Neuronal stem cell (in vitro differentiated cells): ENCODE measurements at places on chromosomes 1 and 21.

DNA sequence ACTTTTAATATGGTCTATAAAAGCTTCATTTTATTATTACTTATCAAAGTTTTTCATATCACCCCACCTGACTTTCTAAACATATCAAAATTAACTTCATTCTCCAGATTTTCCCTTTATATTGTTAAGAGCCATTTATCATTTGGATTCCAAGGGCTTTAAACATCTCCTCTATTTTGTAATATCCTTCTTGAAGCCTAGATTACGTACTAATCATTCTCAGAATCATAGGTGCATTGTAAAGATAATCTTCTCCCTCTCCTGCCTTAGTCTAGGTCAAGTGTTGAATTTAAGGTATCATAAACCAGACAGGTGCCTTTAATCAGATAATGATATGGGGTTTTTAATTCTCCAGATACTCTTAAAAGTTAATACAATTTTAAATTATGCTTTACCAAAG, 128.3 kb downstream of the LRRC40 start:
- DNase-seq, result no peak

GRCh38 chr1:10745886-10746455, 50.5 kb downstream of the CASZ1 start:
- no peak for DNase-seq

DNA sequence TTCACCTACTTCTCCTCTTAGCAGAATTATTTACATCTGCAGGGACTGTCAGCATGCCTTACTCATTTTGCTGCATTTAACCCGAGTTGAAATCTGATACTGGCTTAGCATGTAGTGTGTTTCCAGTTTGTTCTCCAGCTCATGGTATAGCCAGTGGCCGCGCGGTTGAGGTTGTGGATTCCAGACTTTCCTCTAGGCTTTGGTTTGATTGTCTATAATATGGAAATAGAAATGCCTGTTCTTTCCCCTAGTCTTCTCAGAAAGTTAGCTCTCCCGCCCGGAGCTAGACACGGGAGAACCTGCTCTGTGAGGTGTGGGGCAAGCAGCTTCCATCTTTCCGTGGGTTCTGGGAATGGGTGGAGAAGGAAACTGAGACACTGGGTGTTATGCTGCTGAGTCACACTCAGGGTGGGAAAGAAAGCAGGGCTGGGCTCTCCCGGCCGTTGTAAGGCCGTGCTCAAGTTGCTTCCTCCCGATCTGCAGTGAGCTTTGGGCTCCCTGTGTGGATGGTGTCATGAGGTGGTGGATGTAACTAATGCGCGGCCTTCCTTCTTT, 206.8 kb upstream of the TMEM51 start:
- DNase-seq, result no peak

- no peak for DNase-seq
Measured at GRCh38 chr1:26075421-26076144, 8.2 kb upstream of the TRIM63 start.

GRCh38 chr1:169974067-169974466, 80.4 kb upstream of the SCYL3 start:
- DNase-seq, result no peak

DNA sequence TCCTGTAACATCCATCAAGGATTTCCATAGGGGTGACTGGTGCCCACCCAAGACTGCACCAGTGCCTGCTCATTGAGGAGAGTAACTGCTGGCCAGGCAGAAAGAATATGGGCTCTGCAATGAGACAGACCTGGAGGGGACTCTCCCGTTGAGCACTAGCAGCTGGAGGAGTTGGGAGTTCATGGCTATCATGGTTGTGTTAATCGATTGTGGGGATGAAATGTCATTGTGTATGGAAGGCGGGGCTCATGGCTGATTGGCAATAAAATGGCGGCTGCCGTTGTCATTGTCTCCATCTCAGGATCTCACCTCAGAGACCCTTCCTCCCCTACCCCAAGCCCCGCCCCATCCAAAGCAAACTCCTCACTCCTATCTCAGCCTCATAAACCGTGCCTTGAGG, 3.9 kb downstream of the TMEM125 start:
- no peak for DNase-seq

- no peak for DNase-seq
Measured at GRCh38 chr1:31308036-31308435, 11.2 kb downstream of the ZCCHC17 start.

DNA sequence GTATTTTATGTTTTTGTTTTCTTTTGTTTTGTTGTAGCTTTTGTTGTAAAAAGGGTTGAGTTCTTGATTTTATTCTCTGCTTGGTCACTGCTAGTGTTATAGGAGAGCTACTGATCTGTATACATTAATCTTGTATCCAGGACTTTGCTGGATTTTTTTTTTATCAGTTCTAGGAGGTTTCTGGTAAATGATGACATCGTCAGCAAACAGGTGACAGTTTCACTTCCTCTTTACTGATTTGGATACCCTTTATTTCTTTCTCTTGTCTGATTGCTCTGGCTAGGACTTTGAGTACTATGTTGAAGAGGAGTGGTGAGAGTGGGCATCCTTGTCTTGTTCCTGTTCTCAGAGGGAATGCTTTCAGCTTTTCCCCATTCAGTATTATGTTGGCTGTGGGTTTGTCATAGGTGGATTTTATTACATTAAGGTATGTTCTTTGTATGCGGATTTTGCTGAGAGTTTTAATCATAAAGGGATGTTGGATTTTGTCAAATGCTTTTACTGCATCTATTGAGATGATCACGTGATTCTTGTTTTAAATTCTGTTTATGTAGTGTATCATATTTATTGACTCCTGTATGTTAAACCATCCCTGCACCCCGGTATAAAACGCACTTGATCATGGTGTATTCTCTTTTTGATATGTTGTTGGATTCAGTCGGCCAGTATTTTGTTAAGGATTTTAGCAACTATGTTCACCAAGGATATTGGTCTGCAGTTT, 905.7 kb downstream of the LTN1 start:
- no peak for DNase-seq

DNA sequence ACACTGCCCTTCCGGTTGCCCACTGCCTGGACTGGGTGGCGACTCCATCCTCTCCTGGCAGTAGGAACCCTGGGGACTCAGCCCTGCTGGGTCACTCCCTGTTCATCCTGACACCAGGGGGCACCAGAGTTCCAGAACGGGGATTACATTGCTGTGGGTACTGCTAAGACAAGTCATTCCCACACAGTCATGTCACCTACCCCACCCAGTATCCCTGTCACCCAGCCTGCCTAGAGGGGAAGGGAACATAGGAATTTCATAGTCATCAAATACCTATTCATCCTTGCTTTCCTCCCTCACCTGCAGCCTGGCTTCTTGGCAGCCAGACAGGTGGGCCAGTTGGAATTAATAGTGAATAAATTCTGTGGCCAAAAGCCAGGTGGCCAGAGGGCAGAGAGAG, 9.8 kb upstream of the SFN start:
- DNase-seq, result peak; percentile 79

GRCh38 chr1:224526771-224527170, 89.3 kb upstream of the CNIH3 start:
- no peak for DNase-seq

DNA sequence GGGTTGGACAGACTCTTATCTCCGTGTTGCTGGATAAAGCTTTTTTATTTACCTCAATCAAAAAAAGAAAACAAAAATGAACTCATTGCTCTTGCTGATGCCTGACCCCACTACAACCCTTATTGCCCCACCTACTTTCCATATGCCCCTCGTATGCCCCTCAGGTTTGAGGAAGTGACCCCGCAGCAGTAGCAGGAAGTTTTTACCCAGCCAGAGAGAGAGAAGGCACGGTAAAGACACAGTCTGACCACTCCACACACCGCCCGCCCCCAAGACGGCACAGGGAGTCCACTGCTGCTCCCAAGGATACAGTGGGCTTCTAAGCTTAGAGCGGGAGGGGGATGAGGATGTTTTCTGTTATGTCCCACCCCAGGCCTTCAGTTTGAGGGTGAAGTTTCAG, 9.8 kb downstream of the PLEKHO1 start:
- DNase-seq, result no peak

- DNase-seq, result no peak
Measured at GRCh38 chr1:212007886-212008285, 27.5 kb downstream of the INTS7 start.

GRCh38 chr1:44084998-44085675, 33.5 kb upstream of the KLF17 start:
- no peak for DNase-seq

- no peak for DNase-seq
Measured at GRCh38 chr1:202037706-202038296, 27.4 kb downstream of the ELF3 start.

DNA sequence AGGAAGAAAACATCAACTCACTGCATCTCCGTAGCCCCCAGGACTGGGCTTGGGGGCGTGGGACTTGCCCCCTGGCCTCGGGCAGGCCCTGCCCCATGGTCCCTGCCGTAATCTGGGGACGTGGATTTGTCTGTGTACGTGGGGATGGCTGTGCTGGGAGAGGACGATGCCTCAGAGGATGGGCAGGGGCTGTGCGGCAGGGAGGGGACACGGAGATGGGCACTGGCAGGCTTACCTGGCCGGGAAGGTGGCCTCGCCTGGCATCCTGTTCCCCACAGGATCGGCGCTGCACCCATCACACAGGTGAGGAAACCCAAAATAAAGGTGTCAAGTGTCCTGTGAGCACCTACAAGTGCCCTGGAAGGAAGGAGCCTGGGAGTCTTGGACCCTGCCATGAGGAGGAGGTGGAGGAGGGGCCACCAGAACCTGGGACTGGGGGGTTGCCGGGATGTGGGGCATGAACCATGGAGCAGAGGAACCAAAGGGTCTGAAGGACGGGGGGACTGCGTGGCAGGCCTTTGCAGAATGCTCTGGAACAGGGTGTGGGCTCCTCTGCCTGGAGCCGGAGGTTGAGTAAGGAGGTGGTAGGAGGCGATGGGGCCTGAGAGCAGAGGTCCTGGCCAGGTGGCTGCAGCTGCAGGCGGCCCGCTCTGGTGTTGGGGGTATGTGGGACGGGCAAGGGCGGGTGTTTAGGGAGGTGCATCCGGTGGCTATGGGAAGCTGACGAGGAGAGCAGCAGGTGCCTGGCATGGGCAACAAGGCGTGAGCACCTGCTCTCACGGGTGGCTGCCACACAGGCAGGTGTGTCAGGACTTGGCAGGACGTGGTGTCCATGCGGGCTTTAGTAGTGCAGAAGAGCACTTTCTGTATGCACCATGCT, 27.8 kb upstream of the LRRC3 start:
- DNase-seq, result no peak

- no peak for DNase-seq
Measured at GRCh38 chr1:218473522-218473921, 128.4 kb downstream of the TGFB2 start.

- DNase-seq, result no peak
Measured at GRCh38 chr1:170731566-170732251, 67.8 kb downstream of the PRRX1 start.

- DNase-seq, result peak; percentile 56
Measured at GRCh38 chr1:151472856-151473731, 13.8 kb upstream of the POGZ start.

DNA sequence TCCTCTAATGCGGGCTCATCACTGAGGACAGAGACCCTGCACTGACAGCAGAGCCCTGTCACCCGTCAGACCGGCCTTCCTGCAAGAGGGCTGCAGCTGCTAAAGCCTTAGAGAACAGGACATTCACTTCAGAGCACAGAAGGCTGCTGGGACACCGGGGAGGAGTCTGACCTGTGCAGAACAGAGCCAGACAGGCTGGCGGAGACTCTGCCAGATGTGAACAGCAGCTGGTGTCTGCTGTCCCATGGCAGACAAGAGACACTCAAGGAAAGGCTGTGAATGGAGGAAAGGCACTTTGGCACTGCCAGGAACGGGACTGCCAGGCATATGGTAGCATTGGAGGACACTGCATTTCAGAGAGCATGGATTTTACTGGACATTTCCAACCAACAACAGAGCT, 21.4 kb downstream of the MRAP start:
- DNase-seq, result no peak

- DNase-seq, result no peak
Measured at GRCh38 chr21:45423968-45424853, 19.2 kb downstream of the COL18A1 start.

GRCh38 chr1:95278173-95279006, 44.4 kb downstream of the RWDD3 start:
- DNase-seq, result no peak

DNA sequence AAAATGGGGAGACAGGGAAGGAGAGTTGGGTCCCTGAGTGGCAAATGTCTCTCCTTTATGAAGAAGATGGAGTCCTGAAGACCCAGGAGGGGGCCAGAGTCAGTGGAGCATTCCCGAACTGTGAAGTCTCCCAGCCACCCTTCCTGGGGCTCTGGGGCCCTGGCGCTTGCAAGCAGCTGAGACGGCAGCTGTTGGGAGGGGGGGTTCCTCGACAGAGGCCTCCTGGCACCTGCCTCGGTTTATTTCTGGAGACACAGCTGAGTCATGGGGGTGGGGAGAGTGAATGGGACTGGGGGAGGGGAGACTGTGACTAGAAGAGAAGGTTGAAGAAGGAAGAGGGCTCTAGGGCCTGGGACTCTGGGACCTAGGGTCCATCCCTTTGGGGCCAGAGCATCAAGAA, 14.0 kb downstream of the NES start:
- no peak for DNase-seq

DNA sequence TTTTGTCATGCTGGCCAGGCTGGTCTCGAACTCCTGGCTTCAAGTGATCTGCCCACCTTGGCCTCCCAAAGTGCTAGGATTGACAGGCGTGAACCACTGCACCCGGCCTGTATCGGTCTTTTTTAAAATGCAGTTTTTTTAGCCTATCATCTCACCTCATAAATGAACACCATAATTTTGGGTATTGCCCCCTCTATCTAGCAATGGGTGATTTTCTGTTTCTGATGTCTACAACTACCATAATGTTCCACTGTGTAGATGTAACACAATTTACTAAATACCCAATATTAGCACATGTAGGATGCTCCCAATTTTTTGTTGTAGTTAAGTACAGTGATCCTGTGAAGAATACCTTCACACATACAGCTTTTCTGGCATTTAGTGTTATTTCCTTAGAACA, 2.0 kb upstream of the CAMTA1 start:
- no peak for DNase-seq

GRCh38 chr1:7786795-7787194, 2.7 kb downstream of the PER3 start:
- no peak for DNase-seq

GRCh38 chr1:229224308-229224707, 46.6 kb upstream of the RAB4A start:
- DNase-seq, result no peak

DNA sequence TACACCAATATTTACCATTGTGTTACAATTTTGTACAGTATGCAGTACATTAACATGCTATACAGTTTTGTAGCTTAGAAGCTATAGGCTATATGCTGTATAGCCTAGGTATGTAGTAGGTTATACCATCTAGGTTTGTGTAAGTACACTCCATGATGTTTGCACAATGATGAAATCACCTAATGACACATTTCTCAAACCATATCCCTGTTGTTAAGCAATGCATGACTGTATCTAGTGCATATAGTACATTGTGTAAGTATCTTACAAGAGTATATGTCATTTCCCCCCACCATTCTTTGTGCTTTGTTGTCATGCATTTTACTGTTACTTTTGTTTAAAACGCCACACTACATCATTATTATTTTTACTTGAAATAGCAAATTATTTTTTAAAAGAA, 65.7 kb upstream of the RNF11 start:
- DNase-seq, result no peak

- DNase-seq, result no peak
Measured at GRCh38 chr1:221228594-221228993, 349.4 kb downstream of the HLX start.
